Stimulated activated CD4-positive, alpha-beta T cell treated with anti-CD3 and anti-CD28 coated beads, Interleukin-12 subunit alpha, Interleukin-12 subunit beta, amount 100 ng/mL, for 4 hours (primary cell): ENCODE measurements at places on chromosomes 16 and 17.

- no peak for DNase-seq
Observed at GRCh38 chr17:30503558-30503957, 26.4 kb downstream of the GOSR1 start.

GRCh38 chr16:3182608-3183444 is 5.2 kb upstream of the OR1F1 start:
- peak; percentile 58 for DNase-seq

DNA sequence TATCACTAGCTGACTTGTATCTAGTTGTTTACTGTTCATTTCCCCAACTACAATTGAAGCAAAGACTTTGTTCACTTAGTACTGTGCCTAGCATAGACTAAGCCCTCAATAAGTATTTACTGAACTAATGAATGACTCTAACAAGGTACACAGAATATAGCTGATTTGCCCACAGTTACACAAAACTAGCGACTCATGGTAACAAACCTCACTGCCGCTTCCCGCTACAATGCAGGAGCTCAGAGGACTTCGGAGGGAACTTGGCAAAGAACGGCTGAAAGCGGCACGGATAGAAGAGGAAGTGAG is 524 bp downstream of the EFTUD2 start:
- no peak for DNase-seq

DNA sequence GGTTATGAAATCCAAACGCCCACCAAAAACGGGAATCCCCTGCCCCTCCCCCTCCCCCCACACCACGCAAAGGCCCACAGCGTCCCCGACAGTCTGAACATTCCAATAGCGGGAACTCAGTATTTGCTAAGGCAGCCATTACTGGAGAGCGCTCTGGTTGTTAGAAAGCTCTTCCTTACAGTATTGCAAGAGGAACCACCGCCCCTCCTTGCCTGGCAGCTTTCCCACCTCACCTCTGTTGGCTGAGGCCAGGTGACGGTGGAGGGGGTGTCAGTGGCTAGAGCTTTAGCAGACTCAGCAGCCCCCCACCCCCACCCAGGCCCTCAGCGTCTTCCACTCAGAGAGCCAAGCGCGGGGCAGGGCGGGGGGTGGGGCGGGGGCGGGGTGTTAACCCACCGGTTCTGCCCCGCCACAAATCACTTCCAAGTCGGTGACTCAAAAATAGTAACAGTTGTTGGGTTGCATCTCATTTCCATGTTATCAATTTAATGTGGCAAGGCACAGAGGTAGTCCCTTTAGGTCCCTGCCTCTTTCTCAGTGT is 2.2 kb upstream of the PLEKHH3 start:
- DNase-seq = no peak

DNA sequence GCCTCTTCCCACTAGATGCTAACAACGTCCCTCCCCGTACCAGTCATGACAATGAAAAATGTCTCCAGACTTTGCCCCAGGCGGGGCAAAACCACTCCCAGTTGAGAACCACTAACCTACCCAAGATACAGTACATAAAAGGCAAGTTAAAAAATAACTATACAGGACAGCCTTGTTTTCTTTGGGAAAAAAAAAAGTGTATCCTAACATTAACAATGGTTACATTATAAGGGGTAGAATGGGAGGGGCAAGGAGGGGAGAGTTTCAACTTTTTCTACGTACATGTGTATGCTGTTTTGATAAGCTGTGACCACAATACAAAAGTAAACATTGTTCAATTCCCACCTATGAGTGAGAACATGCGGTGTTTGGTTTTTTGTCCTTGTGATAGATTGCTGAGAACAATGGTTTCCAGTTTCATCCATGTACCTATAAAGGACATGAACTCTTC is 94.9 kb downstream of the TOX3 start:
- no peak for DNase-seq

DNA sequence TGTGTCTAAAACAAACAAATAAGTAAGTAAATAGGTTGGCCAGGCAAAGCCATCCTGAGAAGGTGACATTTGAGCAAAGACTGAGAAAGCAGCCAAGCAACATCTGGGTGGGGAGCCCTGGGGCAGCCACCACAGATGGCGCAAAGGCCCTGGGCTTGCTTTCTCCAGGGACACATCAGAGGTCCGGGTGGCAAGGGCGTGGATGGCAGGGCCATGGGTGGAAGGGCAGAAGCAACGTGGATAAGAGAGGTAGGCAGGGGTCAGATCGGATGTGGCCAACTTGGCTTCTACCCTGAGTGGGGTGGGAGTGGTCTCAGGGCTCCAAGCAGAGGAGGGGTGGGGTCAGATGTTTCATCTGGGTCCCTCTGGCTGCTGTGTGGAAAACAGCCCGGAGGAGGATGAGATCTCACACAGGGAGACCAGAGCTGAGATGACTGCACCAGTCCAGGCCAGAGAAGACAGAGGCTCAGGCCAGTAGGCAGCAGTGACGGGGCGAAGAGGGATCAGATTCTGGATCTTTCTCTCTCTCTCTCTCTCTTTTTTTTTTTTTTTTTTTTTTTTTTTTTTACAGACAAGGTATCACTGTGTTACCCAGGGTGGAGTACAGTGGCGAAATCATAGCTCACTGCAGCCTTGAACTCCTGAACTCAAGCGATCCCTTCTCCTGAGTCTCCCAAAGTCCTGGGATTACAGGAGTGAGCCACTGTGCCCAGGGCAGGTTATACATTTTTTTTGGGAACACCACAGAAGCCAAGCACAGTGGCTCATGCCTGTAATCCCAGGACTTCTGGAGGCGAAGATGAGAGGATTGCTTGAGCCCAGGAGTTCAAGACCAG is 6.1 kb upstream of the SPN start:
- DNase-seq = no peak

DNA sequence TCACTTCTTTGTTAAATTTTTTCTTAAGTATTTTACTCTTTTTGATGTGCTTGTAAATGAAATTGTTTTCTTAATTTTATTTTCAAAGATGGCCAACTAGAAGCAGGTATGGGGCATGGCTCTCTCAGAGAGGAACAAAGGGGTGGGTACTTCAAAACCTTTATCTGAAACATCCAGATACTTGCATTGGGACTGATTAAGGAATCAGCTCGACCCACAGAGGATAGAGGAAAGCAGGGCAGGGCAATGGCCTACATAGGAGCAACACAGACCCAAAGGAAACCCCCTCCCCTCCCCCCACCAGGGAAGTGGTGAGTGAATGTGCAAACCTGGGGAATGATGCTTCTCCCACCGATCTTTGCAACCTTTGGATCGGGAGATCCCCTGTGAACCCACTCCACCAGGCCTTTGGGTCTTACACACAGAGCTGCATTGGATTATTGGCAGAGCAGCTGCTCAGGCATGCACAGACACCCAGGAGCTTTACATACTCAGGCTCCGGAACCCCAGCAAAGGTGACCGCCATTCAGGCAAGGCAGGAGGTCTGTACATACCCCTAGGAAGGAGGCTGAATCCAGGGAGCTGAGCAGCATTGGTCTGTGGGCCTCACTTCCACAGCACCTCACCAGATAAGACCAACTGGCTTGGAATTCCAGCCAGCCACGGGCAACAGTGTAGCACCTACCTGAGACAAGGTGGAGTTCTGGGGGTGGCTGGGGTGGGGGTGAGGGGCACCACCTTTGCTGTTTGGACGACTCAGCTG is 3.0 kb upstream of the CCR7 start:
- no peak for DNase-seq

- no peak for DNase-seq
Observed at GRCh38 chr17:8080799-8081219, 6.7 kb downstream of the ALOX12B start.

DNA sequence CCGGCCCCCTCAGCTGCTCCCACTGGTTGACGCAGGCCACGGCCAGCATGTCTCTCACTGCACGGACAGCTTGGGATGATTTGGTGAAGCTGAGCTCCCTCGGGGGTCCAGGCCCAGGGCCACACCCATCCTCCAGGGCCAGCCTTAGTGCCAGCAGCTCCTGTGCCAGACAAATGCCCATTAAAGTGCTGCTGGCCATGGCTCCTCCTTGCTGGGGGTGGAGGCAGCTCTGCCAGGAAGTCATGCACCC is 2.5 kb downstream of the TRIM47 start:
- DNase-seq = no peak

- no peak for DNase-seq
Observed at GRCh38 chr16:50259334-50260205, 6.8 kb upstream of the ADCY7 start.

DNA sequence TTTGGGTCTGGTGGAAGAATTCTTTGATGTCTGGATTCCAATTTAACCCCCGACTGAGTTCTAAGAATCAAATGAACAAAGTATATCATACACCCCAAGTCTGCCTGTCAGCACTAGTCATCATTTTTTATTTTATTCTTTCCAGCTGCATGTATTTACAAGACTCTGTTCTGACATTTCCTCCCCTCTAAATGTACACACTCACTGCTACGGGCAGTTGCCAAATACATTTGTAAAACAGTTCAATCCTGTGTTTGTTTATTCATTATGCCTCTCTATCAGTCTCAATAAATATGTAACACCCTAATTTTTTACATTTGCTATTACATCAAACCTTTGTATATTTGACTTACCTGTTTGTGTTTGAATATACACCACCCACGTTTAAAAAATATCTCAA is 422.3 kb upstream of the PSMD7 start:
- DNase-seq = no peak
